ENCODE measurements at places on chromosomes 12 and 14.
A peak's percentile ranks its signal among the peaks of the same experiment; 100 is the strongest.

DNA sequence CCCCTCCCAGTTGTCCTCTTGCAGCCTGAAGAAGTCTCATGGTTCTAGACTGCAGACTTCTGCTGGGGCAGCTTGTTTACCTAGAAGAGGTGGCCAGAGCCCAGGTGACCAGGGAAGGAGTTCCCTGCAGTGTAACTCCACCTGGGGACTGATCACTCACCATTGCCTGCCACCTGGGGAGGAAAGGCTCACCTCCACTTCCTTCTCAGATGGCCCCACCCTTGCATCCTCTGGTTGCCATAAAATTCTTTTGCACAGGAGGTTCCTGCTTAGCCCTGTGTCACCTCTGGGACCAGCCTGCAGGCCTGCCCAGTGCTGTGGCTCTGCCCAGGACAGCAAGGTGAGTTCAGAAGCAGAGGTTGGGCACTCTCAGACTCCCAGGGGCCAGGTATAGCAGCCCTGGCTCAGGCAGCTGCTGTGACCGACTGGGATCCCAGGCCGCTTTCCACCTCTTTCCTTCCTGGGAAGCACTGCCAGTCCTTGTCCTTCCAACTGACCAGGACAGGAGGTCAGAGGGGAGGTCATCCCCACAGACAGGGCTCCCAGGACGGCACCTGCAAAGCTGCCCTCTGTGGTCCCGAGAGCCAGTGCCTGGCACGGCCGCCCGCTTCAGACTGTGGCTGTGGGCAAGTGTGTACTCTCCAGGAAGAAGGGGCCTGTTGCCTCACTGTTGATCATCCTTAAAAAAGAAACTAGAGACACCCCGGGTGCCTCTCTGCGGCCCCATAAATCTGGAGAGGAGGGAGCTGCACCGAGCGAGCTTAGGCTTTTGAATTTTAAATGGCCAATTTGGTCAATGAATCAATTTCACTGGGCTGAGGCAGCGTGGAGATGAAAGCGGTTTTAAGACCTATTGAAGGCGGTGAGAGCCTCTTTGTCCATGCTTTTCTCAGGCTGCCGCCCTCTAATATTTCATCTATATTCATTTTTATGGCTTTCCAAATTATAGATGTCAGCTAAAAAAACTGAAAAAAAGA is 79.5 kb upstream of the C14orf180 start:
- DNase-seq, result no peak

DNA sequence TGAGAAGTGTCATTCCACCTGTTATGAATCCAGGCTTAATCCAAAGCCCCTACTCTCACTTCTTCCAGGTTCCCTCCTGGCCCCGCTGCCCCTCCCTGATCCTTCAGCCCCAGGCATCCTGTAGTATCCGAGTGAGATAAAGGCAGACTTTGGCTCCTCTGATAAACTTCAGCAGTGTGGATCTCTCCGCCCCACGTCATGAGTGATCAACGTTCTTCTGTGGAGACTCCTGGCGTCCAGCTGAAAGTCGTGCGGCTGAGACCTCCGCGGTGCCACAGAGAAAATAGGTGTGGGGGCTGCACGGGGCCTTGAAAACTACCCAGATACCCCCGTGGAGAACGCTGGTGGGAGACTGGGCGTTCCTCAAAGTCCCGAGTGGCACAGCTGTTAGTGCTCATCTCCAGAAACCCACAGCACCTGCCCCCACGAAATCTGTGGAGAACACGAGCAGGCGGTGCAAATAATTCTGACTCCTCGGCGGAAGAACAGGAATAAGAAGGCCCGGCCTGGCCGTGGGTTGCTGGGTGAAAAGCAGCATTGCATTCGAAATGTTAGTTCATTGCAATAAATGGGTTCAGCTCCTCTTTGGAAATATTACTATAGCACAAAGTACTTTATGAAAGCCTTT is 180.0 kb upstream of the RGS6 start:
- DNase-seq, result no peak

- DNase-seq, result no peak
Measured at GRCh38 chr12:33639975-33640374, 200.4 kb upstream of the SYT10 start.

DNA sequence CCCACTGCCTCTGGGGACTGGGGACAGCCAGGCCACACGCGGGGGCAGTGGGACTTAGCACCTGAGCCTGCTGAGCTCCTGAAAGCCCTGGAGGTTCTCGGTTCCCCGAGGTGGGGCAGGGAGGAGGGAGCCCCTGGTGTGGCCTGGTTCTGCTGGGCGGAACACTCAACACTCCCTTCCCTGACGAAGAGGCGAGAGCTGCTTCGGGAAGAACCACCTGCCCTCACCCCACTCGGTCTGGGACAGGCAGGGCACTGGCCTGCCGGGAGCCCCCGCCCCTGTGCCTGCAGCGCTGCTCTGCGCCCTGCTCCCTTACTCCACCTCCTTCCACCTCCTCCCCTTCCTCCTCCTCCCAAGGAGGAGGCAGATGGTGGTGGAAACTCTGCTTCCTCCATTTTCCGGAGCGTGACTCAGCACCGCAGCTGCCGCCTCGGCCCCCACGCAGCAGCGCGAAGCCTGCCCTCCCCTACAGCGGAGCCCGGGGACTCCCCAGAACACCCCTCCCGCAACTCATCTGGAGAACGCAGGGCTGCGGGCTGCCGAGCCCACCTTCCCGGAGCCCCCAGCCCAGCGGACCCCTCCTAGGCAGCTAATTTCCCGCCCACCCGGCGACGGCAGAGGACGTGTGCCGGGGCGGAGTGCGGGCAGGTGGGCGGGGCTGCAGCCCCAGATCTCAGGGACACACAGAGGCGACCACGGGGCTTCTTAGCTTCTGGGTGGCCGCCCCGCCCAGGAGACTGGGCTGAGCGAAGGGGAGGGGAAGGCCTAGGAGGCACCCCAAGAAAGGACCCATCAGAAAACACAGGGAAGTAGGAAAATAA is 11.7 kb upstream of the INF2 start:
- no peak for DNase-seq

- no peak for DNase-seq
Measured at GRCh38 chr14:42490536-42490935, 883.9 kb downstream of the LRFN5 start.

- DNase-seq, result no peak
Measured at GRCh38 chr14:104315625-104316024, 177.2 kb downstream of the KIF26A start.

DNA sequence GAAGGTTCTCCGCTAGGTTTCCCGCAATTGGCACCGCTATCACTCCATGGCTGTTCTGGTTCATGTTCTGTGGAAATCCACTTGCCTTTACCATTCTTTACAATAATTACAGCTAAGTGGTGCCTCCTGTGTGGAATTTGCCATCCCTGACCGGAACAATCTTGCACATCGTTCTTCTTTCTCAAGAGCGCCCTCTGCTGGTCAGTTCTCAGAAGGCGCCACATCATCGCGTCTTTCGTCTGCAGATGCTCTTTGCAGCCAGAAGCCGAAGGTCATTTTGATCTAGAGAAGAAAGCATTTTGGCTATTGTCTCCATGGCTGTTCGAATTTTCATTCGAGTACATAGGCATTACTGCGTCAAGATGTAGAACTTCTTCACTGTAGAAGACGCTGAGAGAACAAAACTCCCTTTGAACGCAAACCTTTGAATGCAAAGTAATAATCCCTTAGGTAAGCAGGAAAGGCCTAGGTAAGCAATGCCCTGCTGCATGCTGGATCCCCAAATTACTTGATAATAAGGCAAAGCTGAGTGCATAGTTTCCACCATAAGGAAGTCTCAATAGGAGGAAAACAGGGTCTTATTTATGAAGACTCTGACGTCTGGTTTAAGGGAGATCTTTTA is 10.1 kb upstream of the RTRAF start:
- peak; percentile 57 for DNase-seq

DNA sequence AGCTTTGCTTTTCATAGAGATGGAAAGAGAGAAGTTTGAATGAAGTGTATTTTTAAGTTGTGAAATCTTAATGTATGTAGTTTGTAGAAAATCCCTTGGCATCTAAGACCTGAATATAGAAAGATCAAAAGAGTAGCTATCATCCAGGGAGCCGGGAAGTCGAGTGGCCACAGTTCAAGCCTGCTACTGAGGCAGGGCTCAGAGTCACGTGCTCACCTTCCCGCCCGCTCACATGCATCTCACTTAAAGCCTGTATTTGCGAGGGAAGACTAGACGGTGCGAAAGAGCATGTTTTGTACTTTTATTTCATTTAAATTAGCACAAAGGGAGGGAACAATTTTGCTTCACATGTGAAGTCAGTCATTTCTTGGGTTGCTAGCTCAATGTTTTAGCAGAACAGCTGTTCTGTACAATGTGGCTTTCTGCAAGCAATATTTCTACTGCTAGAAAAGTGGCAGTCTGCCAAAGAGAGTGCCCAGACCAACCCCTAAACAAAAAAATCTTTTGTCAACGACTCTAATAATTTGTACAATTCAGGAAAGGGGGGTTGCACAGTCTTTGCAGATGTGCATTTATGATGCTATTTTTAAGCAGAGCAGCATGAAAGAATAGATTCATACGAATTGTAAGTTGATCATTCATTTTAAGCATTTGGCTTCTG is 290.7 kb downstream of the NPAS3 start:
- DNase-seq, result no peak

- DNase-seq, result no peak
Measured at GRCh38 chr12:132488127-132489077, 1.5 kb upstream of the FBRSL1 start.

GRCh38 chr14:73003681-73004080 is 23.2 kb downstream of the ZFYVE1 start:
- DNase-seq, result no peak

GRCh38 chr12:71447691-71448132 is 8.1 kb downstream of the LGR5 start:
- no peak for DNase-seq

DNA sequence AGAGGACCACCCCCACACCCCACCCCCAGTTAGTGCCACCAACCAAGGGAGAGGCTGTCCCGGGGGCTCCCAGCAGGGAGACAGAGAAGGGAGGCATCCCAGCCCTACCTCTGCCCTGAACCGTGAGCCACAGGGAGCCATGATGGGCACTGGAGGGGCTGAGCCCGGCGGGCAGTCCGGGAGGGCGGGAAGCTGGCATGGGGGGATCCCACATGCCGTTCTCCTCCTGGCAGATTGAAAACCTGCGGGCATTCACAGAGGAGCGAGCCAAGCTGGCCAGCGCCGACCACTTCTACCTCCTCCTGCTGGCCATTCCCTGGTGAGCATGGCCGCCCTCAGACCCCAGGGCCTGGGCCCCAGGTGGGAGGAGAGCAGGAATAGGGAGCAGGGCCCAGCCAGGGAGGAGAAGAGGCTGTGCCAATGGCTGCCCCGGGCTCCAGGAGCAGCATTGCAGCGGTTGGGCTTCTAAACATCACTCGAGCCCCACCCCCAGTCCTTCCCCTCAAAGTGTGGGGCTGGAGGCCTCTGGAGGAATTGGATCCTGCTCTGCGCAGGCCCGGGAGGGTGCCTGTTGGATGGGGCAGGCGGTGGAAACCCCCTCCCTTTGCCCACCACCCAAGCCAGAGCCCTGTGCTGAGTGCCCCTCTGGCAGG is 14.5 kb upstream of the ADSS1 start:
- DNase-seq, result no peak

DNA sequence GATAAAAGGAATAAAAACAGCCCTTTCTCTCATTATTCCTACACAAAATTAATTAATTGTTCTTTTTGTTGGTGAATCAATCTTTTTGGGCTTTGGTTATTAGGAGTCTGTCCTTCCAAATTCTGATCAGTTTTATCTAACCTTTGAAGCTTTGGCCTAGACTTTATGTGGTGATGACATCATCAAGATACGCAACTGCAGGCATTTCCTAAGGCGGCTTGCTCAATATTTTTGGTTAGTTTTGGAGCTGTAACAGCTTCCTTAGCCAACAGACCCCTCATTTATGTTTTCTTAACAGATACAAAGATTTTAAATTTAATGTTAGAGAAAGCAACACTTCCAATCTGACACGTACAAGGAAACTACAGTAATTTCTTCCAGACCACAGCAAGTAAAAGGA is 87.8 kb upstream of the PDE3A start:
- no peak for DNase-seq

DNA sequence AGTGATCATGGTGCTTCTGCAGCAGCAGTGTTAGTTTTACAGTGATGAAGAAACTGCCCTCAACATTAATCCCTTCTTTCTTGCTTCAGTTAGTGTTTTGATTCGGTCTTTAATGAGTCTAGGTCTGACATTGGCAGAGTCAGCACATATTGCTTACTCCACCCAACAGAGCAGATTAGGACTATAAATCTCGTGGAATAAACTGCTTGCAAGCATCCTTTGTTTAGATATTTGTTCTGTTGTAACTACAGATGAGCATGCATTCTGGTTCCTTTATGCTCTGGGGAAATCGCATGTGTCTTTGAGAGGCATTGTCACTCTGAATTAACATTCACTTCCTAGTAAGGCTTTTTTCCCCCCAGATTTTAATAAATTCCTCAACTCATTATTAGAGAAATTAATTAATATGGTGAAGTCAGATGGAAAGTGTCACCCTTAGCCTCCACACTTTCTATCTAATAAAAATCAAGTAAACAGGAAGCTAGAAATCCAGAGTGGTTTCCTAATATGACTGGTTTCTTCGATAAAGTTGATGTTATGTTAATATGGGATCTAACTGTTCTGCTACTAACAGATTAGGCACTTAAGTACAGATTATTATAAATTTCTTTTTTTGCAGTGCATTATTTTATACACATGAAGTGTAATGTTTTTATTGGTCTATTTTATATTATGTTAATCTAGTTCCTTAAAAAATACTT is 86.2 kb upstream of the SSTR1 start:
- DNase-seq, result no peak

- no peak for DNase-seq
Measured at GRCh38 chr12:6469609-6470374, 685 bp downstream of the VAMP1 start.

DNA sequence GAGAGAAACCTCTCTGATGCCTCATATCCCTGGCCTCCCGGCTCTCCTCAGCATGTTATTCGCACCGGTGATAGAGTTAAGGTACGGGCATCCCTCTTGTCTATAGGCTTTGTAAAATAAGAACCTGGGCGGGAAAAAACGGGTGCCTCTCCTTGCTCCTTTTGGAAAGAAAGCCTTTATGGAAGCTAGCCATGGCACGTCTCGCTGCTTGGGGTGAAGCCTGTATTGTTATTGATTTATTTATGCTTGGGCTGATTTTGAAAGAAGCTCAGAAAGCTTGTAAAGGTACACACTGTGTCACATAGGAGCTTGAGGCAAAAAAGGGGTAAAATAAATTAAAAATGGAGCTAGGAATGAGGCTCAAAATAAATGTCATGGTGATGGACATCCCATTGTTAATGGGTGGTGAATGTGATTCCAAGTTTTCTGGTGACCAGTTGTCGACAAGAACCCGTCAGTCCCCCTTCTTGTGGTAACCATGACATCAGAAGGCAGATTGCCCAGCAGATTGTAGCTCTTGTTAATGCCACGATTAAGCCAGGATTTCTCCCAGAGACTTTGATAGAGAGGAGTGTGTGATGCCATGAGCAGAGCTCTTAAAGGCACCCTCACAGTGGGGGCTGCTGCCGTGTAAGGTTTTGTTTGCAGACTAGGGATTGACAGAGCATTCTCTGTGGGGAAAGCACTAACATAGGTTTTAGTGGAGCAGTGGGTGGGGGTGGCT is 50.4 kb upstream of the ASPG start:
- no peak for DNase-seq

DNA sequence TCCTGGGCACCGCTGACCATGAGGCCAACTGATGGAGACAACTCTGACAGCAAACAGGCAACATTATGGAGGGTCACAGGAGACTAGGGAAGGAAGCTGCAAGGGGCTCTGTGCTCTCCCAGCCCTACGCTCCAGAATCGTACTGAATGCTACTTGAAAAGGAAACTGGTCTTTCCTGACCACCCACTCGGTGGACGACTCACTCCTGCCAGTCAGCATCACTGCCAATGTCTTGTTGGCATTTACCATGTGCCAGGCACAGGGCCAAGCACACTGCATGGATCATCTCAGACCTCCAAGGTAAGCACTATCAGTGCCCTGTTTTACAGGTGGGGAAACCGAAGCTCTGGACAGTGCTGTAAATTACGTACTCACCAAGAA is 38.0 kb downstream of the CCDC85C start:
- DNase-seq, result no peak
